Heart left ventricle (tissue), 16 donors: ENCODE measurements at places on chromosomes 16 and 17. TPM values are rescaled to one million over a fixed set of nuclear protein-coding genes. Genes with fewer than 3 reads are reported as not detected.

Gene PRSS22
- not detected for total RNA-seq

Gene TBL3
- total RNA-seq, result 20.9 TPM

Gene CDH8
- 0.44 TPM for total RNA-seq

DNA sequence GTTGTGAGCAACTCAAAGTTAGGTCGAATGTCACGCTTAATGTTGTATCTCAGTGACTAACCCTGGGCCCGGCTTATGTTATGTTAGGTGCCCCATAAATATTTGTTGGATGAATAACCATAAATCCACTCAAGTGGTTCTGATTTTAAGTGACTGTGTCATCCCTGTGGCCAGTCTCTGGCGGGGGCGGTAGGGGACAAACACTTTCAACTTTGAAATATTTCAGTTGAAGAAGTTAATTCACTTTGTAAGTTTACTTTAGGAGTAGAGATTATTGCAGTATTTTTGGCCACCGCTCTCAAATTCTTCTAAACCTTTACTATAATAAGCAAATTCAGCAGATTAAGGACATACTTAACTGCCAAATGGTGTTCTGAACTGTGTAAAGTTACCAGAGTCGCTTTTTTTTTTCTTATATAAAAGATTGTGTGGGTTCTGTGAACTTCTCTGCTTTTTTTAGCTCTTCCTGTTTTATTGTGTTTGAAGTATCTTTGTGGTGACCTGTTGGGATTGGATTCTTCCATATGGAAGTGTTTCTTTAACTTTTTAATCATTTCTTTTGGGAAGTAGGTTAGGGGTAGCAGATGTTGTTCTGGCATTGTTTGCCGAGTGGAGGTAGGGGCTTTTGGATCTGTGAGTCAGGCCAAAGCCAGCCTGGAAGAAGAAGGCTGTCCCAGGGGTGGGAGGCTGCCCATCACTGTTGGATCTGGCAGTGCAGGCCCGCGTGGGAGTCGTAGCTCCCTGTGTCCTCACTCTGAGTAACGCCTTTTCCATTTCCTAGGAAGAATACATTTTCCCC, 61.4 kb upstream of the TBX2 start:
- no peak overlapping the region for H3K4me3 ChIP-seq
- no peaks in the 10 kb centered on the region for H3K4me1 ChIP-seq
- no peaks in the 10 kb centered on the region for H3K36me3 ChIP-seq
- peak; percentile 53 for DNase-seq
- H3K27me3 ChIP-seq, result no peaks in the 10 kb centered on the region
- H3K27ac ChIP-seq, result peak overlapping the region; percentile 48

DNA sequence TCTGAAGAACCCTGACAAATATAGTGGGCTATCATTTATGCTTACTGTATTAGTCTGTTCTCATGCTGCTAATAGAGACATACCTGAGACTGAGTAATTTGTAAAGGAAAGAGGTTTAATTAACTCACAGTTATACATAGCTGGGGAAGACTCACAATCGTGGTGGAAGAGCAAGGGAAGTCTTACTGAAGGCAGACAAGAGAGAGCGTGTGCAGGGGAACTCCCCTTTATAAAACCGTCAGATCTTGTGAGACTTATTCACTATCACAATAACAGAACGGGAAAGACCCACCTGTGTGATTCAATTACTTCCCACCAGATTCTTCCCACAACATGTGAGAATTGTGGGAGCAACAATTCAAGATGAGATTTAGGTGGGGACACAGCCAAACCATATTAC, 526.8 kb upstream of the GOT2 start:
- no peak overlapping the region for H3K4me3 ChIP-seq
- no peaks in the 10 kb centered on the region for H3K36me3 ChIP-seq

DNA sequence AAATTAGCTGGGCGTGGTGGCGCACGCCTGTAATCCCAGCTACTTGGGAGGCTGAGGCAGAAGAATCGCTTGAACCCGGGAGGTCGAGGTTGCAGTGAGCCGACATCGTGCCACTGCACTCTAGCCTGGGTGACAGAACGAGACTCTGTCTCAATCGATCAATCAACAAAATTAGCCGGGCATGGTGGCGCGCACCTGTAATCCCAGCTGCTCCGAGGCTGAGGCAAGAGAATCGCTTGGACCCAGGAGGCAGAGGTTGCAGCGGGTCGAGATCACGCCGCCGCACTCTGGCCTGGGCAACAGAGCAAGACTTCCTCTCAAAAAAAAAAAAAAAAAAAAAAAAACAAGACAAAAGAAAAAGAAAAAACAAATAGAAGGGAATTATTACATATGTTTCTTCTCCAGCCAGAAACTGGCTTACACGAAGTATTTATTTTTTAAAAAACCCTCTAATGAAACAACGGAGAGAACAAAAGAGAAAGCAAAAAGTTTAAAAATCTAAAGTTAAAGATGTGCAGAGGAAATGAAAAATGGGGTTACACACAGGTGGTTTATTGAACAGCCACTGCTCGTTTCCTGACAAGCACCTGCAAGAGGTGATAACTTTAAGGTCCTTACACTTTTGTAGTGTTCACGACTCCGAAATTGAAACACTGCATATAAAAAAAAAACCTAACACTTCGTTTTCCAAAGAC, 1.4 kb downstream of the SYNRG start:
- no peak overlapping the region for H3K27ac ChIP-seq
- peaks cover 22% of the 10 kb centered on the region for H3K4me1 ChIP-seq
- H3K4me3 ChIP-seq, result peak overlapping the region; percentile 79

GRCh38 chr16:79434771-79435170, 165.8 kb downstream of the MAF start:
- no peaks in the 10 kb centered on the region for H3K36me3 ChIP-seq
- peaks cover 34% of the 10 kb centered on the region for H3K4me1 ChIP-seq
- no peak overlapping the region for H3K27ac ChIP-seq
- H3K4me3 ChIP-seq, result no peak overlapping the region
- no peaks in the 10 kb centered on the region for H3K27me3 ChIP-seq
